ENCODE measurements at places on chromosomes 6 and 20. TPM values are rescaled to one million over a fixed set of nuclear protein-coding genes. Genes with fewer than 3 reads are reported as not detected.

Gene FBXO30
- total RNA-seq = 18.5 TPM

Gene SLC17A2
- not detected for total RNA-seq

Gene MMP24
- total RNA-seq = 0.88 TPM

Gene SIRPB1
- 0.17 TPM for total RNA-seq

Gene SULF2
- total RNA-seq = 92.1 TPM

Gene HLA-DRA
- not detected for total RNA-seq
